ENCODE measurements at places on chromosomes 7 and 10. TPM values are rescaled to one million over a fixed set of nuclear protein-coding genes. Genes with fewer than 3 reads are reported as not detected.

Gene GPR158
- total RNA-seq: 0.97 TPM

Gene C10orf95
- 6.0 TPM for total RNA-seq

Gene UTF1
- total RNA-seq: not detected

Gene FFAR4
- 0.06 TPM for total RNA-seq

Gene RPP38
- 10.2 TPM for total RNA-seq

Gene MSMB
- not detected for total RNA-seq

Gene FOXI2
- not detected for total RNA-seq

Gene DGKI
- 0.52 TPM for total RNA-seq

Gene LBX1
- total RNA-seq: 0.09 TPM

Gene GSTO2
- total RNA-seq: 10.6 TPM

Gene KIN
- 12.0 TPM for total RNA-seq

Gene SPDYE11
- total RNA-seq: not detected

Gene MEOX2
- 103 TPM for total RNA-seq
